CD8-positive, alpha-beta T cell (primary cell): ENCODE measurements at places on chromosomes 16 and 17.

- DNase-seq, result no peak
Observed at GRCh38 chr16:21097151-21097550, 53.5 kb downstream of the DNAH3 start.

- no peak for DNase-seq
Observed at GRCh38 chr16:82999711-83000110, 372.9 kb downstream of the CDH13 start.

GRCh38 chr16:1661826-1662225, 16.3 kb upstream of the JPT2 start:
- no peak for DNase-seq

DNA sequence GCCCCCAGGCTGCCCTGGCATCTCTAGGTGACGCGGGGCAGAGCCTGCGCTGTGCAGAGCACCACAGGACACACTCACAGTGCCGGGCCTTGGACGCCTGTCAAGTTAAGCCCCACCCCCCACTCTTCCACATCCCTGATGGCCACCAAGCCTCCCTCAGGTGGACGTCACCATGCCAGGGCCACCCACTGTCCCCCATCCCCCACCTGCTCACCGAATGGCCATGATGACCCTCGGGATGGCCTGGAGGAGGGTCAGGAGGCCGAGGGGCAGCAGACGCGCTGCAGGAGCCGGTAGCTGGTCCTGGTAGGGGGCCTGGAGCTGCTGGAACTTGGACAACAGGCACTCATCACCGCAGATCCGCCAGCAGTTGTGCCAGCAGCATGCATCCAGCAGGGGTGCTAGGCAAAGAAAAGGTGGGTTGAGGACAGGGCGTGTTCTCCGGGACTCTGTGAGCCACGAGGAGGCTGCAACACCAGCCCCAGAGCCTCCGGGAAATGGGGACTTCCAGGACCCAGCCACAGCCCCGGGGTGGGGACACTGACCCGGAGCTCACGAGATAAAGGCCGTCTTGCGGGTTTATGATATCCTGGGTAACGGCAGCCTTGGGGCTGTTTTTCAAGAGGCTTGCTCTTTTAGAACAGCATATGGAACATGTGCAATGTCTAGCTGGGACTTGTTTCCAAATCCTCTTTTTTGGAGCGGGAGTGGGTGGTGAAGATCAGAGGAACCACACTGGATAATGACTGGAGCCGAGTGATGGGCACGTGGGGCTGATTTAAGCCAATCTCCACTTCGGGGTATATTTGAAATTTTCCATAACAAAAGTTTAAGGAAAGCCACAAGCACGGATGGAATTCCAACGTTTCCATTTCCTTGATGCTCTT, 11.4 kb downstream of the C16orf95 start:
- no peak for DNase-seq

DNA sequence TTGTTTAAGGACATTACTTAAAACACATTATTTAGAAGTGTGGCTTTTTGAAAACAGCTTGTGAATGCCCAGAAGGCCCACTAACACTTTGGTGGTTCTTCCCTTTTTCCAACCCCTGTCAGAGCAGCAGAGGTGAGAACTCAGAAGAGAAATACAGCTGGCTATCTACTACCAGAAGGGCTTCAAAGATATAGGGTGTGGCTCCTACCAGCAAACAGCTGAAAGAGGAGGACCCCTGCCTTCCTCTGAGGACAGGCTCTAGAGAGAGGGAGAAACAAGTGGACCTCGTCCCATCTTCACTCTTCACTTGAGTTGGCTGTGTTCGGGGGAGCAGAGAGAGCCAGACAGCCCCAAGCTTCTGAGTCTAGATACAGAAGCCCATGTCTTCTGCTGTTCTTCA, 6.9 kb upstream of the RAPGEFL1 start:
- no peak for DNase-seq

DNA sequence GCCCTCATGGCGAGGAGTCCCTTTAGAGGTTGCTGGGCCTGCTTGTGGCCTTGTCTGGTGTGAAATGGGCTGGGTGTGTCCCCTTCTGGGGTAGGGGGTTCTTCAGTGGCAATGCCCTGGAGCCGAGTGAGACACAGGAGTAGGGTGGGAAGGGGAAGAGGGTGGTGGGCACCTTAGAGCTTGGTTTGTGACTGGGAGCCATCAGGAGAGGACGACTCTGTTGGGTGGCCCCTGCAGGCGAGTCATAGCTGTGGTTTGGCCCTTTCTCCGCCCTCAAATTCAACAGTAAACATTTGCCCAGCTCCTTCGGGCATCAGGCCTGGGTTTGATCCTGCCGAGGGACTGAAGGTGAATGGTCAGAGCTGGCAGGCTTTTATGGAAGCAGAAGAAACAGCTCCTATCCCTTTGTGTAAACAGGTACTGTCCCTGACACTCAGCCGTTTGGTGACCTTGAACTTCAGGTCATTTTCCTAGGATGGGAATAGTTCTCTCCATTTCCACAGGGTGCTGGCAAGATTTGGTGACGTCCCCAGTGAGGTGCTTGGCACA, 2.9 kb downstream of the E4F1 start:
- DNase-seq, result no peak

DNA sequence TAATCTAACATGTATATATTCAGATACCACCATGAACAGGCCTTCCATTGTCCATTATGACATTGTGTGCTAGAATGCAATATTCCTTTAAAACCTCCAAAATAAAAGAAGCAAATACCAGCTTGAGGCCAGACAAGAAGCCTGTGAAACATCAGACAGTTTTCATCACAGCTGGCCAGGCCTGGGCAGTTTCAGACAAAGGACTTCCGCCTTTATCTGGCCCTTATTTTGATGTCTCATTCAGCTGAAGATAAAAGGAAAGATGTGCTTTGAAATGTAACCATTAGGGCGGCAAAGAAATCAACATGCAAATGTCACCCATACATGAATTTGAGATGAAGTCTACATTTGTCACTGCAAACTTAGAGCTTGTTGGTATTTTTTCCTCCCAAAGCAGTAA, 737.5 kb downstream of the KCNJ2 start:
- no peak for DNase-seq

DNA sequence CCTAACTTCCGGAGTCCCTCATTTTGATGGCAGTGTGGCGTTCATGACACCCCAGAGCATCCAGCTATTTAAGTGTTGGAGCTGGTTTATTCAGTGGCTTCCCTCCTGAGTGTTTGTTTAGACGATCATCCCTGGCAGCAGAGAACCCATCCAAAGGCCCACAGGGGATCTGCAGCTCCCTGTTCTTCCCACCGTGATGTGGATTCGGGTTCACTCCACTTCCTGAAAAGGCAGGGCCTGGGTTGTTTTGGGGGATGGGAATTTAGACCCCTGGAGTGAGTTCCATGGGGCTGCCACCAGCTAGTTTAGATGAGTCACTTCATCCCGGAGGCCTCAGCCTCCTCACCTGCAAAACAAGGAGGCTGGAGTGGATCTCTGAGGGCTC, 2.3 kb downstream of the KSR1 start:
- DNase-seq, result no peak
